ENCODE measurements at places on chromosomes 12 and 14.

GRCh38 chr14:64349741-64350490 is 38.2 kb upstream of the MTHFD1 start:
- DNase-seq: no peak

- DNase-seq: no peak
Observed at GRCh38 chr14:25103271-25103670, 53.3 kb upstream of the STXBP6 start.

DNA sequence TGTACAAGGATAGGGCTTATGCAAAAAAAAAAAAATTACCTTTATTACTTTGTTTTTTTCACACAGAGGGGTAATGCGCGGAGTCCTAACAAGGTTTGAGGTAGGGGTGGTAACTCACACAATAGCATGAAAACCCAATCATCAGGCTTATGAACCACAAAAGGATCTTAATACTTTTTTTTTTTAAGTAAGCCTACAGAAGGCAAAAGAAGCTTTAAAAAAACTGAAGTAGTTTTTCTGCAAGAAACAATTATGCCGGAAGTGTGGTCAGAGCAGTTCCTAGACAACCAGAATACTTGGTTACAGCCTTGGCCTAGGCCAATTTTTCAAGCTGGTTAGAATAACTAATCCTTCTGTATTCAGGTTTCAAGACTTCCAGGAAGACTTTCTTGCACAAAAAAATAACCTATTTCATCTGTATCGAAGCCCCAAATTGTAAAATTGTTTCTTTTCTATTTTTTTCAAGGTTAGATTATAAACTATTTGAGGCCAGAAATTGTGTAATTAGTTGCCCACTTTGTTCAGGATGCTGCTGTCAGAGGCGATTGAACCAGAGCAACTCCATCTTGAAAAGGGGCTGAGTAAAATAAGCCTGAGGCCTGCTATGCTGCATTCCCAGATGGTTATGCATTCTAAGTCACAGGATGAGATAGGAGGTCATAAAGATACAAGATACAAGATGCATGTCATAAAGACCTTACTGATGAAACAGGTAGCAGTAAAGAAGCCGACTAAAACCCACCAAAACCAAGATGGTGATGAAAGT is 1.8 kb upstream of the GNS start:
- DNase-seq: no peak

GRCh38 chr14:75570797-75571196 is 7.6 kb upstream of the FLVCR2 start:
- no peak for DNase-seq

DNA sequence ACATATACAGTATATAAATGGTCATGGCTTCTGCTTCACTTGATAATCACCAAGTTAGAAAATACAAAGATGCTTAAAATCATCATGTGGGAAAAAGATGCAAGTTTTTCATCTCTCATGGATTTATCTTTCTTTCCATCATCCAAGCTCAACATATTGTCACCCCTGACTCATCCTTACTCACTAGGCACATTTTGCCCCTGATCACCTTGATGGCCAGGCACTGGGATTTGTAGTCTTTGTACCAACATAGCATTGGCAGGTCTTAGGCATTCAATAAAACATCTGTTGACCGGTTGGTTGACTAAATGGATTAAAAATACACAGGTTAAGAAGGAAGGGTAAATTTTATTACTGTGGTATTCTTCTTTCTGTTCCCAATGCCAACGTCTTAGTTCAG is 28.1 kb downstream of the KLHDC2 start:
- no peak for DNase-seq

DNA sequence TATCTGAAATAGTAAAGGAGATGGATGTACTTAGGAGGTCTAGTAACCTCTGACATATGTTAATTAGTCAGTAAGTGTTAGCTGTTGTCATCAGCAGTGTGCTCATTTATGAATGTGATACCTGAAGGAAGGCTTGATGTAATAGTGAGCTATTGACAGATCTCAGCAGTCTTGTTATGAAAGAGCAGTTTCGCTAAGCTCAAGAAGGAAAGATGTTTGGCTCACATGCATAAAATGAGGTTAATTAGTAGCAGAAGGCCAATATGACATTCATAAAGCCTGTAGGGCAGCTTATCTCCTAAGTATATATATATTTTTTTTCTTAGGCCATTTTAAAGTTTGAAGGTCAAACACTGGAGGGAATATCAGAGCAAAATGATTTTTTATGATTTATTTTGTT is 2.8 kb downstream of the FAM234B start:
- no peak for DNase-seq

DNA sequence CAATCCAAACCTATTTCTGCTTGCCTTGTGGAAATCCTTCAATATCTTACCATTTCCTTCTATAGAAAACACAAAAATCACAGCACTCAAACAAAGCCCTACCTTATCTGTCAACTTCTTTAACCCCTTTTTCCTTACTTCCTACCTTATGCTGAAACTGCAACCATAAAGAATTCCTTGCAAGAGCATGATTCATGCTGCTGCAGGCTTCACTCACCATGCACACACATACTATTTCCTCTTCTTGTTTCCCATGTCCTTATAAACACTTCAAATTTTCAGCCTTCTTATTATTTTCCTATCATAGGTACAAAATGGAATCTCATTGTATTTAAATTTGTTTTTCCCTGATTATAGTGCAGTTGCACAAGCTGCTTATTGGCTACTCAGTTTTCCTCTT is 23.3 kb downstream of the LMNTD1 start:
- DNase-seq: no peak

- DNase-seq: no peak
Observed at GRCh38 chr12:65740873-65741600, 83.2 kb upstream of the HMGA2 start.

DNA sequence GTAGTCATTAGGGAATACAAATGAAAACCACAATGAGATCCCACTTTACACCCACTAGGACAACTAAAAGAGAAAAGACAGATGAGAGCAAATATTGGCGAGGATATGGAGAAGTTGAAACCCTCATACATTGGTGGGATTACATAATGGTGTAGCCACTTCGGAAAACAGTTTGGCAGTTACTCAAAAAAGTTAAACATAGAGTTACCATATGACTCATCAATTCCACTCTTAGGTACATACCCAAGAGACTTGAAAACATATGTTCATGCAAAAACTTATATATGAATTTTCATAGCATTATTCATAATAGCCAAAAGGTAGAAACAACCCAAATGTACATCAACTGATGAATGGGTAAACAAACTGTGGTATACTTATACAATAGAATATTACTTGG is 27.1 kb downstream of the ALDH1L2 start:
- no peak for DNase-seq

DNA sequence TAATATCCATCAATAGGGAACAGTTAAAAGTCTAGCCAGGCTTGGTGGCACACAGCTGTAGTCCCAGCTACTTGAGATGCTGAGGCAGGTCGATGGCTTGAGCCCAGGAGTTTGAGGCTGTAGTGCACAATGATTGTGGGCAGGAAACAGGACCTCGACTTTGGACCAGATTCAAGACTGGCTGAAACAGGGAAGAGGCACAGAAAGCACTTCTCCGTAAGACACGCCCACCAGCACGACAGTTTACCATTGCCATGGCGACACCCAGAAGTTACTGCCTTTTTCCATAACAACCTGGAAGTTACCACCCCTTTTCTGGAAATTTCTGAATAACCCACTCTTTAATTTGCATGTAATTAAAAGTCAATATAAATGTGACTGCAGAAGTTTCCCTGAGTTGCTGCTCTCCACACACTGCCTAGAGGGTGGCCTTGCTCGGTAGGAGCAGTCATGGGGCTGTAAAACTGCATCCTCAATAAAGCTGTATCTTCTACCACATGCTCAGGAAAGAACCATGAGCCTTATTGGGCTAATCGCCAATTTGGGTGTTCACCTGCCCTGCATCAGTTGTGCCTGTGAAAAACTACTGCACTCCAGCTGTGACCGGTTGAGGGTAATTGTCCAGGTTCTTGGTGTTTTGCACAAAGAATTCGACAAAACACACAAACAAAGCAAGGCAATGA is 4.6 kb upstream of the LRRC23 start:
- no peak for DNase-seq

- DNase-seq: no peak
Observed at GRCh38 chr14:98374136-98374535, 897.9 kb downstream of the BCL11B start.

GRCh38 chr14:74980398-74980730 is 22.4 kb upstream of the EIF2B2 start:
- no peak for DNase-seq

GRCh38 chr14:35387219-35387618 is 17.3 kb downstream of the NFKBIA start:
- DNase-seq: no peak

Measured in CMK (cell line).